ENCODE measurements at places on chromosomes 16 and 17.
A peak's percentile ranks its signal among the peaks of the same experiment; 100 is the strongest.

DNA sequence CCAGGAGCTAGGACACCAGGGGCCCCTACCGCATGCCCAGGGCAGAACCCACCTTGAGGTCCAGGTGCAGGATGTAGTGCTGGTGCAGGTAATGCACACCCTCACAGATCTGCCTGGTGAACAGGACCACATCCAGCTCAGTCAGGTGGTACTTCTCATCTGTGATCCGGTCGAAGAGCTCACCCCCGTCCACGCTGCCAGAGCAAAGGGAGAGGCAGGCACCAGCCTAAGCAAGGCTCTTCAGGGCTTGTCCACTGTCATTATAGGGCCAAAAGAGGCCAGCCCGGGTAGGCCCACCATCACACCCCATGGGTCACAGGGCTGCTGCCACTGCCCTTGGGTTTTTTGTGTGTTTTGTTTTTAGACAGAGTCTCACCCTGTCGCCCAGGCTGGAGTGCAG is 21.0 kb downstream of the MYLK3 start:
- DNase-seq: no peak

DNA sequence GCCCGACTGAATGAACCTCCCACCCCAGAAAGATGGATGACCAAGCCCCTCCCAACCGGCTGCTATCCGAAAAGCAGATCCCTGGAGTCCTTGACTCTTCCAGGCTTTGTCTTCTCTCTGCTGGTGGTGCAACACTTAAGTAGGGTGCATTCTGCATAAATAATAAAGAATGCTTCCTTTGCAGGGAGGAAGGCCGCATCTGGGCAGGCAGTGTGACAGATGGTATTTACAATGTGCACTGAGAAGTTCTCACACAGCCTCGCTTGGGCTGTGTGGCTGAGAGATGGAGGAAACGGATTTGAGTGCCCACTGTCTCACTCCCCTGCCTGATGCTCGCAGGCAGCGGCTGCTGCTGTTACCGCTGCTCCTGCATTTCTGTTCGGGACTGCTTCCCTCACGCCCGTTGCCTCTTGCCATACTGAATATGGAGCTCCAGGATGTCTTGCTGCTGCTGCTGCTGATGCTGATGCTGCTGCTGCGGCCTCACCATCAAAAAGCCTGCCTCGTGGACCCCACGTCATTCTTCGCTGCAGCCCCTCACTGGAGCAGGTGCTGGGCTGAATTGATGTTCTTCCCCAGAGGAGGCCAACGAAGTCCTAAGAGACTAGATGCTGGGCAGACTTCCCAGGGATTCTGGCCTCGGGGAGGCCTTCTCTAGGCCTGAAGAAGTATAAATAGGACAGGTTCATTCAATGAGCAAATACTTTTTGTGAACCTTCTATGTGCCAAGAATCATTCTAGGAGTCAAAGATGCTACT is 7.1 kb upstream of the RHBDL3 start:
- DNase-seq: no peak

DNA sequence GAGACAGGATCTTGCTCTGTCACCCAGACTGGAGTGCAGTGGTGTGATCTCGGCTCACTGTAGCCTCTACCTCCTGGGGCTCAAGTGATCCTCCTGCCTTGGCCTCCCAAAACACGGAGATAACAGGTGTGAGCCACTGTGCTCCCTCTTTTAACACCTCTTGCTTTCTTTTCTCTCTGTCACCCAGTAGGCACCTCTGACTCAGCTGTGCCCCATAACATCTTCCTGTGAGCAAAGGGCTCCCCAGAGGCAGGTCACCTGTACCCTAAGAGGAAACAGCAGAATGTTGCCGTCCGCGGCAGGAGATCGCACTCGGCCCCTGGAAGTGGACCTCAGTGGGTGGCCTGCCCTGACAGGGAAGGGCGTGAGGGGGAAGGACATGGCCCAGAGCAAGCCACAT is 918 bp upstream of the NLRC3 start:
- DNase-seq: peak; percentile 51

DNA sequence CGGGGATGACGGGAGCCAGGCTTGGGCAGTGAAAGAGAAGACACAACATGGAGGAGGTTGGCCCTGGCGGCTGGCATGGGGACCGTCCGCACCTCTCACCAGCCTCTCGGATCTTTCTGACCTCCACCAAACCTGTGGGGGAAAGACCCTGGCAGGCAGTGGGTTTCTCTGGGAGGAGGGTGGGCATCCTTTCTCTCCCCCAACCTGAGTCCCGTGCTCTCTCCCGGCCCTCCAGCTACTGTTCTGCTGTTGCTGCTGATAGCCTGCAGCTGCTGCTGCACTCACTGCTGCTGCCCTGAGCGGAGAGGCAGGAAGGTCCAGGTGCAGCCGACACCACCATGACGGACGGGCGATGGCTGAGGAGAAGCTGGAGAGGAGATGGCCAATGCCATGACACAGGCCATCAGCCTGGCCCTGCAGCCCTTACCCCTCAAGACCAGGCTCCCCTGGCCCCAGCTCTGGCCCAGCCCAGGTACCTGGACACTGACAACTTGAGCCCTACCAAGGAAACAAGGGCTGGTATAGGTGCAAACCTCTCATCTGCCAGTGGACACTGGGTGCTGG is 7.4 kb downstream of the SMIM5 start:
- DNase-seq: no peak

DNA sequence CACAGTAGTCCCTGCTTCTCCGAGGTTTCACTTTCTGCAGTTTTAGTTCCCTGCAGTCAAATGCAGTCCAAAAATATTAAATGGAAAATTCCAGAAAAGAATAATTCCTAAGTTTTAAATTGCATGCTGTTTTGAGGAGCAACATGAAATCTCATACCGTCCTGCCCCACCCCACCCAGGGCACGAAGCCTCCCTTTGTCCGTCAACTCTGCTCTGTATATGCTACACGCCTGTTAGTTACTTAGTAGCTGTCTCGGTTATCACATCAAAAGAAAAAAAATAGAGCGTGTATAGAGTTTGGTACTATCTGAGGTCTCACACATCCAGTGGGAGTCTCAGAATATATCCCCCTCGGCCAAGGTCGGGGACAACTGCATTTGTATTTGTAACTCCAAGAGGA is 129.4 kb upstream of the NOL11 start:
- DNase-seq: no peak

DNA sequence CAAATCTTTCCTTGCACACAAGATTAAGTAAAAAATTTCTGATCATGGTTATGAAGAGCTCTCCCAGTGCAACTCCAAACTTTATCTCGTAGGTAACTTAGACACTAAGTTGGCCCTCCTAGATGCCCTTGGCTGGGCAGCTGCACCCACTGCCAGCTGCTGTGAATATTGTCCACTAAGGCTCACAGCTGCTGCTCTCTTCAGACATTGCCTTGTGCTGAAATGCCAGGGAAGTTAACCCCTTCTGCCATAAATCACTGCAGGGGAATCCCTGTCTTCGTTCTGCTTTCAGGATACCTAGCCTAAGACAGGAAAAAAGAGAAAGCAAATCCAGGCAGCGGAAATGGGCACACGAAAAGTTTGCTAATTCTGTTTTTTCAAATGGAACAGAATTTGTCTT is 106.4 kb downstream of the IRX5 start:
- no peak for DNase-seq

DNA sequence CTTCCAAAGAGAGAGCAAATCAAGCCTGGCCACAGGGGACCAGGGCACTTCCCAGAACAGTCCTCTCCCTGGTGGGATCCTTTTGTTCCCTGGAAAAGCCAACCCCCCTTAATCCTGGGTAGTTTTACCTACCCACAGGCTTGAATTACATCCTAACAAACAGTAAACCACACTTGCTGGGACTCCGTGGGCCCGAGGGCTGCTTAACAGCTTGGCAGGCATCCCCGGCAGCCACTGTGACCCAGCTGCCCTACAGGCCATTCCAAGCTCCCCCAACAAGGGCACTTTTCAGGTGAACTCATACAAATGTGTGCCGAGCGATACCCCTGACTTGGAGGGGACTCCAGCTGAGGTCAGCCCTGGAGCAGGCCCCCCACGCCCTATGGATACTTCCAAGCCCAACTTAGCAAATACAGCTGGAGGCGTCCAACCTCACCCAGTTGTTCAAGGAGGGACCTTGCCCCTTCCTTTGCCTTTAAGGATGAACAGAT is 26.4 kb downstream of the ADCY9 start:
- DNase-seq: no peak

DNA sequence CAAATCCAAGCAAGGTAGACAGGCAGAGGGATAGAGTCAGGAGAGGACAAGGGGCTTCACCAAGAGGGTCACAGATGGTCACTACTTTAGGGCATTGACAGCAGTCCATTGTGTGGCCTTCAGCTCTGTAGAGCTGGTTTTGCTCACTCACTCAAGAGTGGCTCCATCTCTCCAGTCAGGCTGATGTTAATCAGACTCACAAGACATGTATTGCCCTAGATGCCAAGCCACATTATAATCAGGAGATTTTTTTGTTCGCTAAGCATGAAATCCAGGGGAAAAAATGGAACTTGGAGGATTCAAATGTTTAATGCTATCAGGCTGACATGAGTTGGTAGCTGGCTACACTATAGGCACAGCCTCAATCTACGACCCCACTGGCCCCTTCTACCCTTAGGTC is 32.5 kb downstream of the CD300LF start:
- no peak for DNase-seq

DNA sequence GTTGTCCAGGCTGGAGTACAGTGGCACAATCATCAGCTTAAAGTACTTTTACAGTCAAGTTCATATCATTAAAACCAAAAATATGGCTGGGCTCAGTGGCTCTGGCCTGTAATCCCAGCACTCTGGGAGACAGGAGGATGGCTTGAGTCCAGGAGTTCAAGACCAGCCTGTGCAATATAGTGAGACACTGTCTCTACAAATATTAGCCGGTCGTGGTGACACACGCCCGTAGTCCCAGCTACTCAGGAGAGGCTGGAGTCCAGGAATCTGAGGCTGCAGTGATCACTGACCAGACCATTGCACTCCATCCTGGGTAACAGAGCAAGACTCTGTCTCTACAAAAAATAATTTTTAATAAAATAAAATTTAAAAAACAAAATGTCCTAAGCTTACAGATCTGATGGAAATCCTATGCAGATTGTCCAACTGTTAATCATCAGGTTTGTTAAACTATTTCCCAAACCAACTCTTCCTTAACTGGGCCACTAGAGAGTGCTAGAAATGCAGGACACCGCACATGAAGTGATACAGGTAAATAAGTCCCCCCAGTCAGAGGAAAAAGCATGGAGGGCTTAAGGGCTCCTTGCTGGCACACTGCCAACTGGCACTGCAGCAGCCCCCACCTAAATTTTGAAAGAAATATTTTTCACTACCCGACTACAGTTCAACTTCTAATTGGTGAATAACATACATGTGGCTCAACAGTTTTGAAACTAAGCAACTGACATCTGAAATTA is 2.8 kb downstream of the USP22 start:
- peak; percentile 47 for DNase-seq

DNA sequence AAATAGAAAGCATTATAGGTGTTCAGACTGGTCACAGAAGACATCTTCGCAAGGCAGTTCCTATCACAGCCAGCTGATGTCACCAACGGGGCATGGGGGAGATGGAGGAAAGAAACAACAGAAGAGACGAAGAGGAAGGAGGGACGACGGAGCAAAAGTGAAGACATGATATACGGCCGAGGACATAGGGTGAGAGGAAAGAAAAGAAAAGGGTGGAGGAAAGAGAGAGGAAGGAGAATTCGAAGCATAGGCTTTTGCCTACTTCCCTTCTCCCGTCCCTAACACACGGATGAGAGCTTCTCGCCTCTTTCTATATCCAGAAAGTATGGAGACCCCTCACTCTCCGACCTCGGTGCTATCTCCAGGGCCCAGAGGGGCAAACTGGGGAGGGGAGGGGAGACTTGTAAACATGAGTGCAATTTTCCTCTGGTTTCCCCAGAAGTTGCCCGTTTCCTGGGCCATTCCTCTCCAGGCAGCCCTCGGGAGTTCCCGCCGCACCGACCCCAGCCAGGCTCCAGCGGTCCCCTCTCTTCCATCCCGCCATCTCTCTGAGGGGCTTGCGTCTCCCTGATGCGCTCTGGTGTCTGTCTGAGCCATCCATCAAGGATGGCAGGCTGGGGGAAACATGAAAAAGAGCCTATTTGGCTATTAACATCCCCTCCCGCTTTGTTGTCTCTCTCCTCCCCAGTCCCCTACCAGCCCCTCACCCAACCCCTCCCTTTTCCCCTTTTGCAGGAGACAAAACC is 26.0 kb downstream of the COPZ2 start:
- peak; percentile 62 for DNase-seq

DNA sequence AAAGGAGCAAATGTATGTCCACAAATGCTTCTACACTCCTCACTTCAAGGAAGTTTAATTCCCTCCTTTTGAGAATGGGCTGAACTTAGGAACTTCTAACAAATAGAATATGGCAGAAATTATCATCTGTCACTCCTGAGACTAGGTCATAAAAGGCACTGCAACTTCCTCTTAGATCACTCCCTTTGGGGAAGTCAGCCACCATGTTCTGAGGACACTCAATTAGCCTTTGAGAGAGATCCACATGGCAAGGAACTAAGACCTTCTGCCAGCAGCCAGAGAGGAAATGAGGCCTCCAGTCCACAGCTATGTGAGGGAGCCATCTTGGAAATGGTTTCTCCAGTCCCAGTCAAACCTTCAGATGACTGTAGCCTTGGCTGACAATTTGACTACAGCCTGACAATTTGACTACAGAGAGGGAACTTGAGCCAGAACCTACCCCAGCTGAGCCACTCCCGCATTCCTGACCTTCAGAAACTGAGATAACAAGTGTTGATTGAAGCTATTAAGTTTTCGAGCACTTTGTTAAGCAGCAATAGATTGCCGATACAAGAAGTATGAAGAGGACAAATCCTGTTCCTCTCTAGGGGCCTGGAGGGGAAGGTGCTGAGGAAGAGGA is 113.4 kb upstream of the SEC14L1 start:
- DNase-seq: no peak

GRCh38 chr17:19407601-19408345 is 3.3 kb upstream of the RNF112 start:
- no peak for DNase-seq

GRCh38 chr17:21525464-21526130 is 149.4 kb downstream of the KCNJ12 start:
- DNase-seq: no peak

- no peak for DNase-seq
These were observed 58.3 kb downstream of the TIMM22 start for GRCh38 chr17:1055231-1055630.

GRCh38 chr16:8849411-8850011 is 19.3 kb downstream of the CARHSP1 start:
- no peak for DNase-seq

DNA sequence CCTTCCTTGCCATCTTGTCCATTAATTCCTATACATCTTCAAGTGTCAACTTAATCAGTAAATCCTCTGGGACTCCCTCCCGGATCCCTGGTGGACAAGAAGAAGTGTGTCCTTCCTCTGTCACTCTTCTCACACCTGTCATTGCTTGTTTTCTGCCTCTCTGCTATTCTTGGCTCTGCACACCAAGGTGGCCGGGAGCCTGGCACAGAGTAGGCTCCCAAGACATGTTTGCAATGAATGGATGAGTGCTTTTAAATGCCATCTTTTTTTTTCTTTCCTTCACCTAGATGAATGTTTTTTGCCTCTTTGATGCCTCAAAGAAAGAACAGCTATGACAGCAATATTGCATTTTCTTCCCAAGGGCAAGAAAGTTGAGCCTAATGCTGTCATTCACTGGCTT is 58.0 kb upstream of the CLEC18A start:
- DNase-seq: no peak
